ENCODE measurements at places on chromosomes 1 and 21.

GRCh38 chr1:15181564-15181963 is 28.0 kb downstream of the TMEM51 start:
- no peak for DNase-seq

DNA sequence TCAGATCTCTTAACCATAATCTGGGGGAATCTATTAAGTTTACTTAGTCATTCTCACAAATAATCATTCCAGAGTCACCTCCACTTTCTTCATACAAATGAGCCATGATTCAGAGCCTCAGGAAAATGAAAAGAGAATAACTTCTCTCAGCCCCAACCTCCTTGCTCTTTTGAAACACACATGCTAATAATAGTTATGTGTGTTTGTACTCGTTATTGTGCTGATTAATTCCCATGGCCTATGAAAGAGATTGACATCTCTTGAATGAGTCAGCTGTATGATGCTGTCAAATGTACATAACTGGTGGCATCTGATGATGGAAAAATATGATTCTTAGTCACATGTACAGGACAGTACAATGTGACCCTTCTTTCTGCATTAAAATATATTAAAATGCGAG is 41.5 kb downstream of the DTL start:
- no peak for DNase-seq

DNA sequence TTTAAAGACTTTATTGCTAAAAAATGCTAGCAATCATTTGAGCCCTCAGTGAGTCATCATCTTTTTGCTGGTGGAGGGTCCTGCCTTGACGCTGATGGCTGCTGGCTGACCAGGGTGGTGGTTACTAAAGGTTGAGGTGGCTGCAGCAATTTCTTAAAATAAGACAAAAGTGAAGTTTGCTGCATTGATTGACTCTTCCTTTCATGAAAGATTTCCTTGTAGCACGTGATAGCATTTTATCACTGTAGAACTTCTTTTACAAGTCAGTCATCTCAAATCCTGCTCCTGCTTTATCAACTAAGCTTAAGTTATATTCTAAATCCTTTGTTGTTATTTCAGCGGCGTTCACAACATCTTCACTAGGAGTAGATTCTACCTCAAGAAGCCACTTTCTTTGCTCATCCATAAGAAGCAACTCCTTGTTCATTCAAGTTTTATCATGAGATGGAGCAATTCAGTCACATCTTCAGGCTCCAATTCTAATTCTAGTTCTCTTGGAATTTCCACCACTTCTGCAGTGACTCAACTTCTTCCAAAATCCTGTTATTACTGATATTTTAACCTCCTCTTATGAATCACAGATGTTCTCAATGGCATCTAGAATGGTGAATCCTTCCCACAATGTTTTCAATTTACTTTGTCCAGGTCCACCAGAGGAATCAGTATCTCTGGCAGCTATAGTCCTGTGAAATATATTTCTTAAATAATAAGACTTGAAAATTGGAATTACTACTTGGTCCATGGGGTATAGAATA is 17.6 kb upstream of the RGS1 start:
- DNase-seq = no peak

- no peak for DNase-seq
These were observed 65.4 kb upstream of the LYST start for GRCh38 chr1:235932090-235932510.

GRCh38 chr1:63600248-63600647 is 7.0 kb downstream of the PGM1 start:
- no peak for DNase-seq

DNA sequence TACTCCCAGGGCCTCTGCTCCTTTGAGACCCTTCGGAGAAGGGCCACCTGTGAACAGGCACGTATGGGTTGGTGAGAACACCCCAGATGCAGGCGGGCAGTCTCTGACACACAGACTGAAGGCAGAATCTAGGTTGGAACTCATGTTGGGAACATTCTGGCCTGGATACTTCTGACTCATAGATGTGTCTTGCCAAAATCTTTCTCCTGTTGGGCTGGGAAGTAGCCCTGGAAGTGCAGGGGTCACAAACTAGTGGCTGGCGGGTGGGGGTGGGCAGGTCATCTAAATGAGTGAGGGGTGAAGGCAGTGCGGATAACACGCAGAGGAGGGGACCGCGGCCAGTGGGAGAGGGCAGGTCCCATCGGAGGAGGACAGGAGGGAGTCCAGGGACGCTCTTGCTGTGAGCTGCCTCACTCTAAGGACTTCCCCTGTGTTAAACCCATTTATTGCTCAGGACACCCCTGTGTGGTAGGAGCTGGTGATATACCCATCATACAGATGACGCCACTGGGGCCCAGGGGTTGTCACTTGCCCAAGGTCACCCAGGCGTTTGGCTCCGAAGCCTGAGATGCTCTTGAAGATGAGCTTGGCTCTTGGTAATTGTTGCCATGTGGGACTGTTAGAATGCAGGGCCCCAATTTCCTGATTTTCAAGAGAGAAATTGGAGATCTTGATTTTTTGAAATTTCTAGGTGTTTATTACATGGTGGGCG is 181.0 kb downstream of the PTPRU start:
- no peak for DNase-seq

GRCh38 chr1:173864179-173864867 is 3.5 kb downstream of the GAS5 start:
- DNase-seq = no peak

DNA sequence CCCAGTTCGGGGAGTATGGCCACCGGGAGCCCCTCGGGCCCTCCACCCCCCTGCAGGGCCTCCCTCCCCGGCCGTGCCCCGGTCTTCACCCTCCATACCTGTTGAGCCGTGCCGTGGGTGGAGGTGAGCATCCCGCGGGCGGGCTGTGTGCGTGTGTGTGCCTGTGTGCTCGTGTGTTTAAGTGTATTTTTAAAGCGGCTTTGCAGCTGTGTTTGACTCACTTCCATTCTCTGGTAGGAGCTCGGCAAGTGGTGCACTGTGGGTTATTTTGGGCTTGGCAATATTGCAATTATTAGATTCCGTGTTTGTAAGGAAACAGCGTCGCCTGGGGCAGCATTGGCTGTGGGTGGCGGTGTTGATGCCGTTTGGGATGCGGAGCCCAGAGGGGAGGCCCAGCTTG is 20.3 kb upstream of the PLCH2 start:
- DNase-seq = no peak

DNA sequence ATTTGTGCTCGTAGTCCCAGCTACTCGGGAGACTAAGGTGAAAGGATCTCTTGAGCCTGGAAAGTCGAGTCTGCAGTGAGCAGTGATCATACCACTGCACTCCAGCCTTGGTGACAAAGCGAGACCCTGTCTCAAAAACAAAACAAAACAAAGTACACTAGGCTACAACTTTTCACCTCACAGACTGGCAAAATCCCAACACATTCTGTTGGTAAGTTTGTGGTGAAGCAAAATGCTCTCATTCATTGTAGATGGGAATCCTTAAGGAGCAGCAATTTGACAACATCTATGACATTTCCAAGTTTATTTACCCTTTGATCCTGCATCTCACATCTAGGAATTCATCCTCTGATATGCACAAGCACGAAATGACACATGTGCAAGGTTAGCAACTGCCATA is 20.2 kb upstream of the SLC1A7 start:
- DNase-seq = no peak

DNA sequence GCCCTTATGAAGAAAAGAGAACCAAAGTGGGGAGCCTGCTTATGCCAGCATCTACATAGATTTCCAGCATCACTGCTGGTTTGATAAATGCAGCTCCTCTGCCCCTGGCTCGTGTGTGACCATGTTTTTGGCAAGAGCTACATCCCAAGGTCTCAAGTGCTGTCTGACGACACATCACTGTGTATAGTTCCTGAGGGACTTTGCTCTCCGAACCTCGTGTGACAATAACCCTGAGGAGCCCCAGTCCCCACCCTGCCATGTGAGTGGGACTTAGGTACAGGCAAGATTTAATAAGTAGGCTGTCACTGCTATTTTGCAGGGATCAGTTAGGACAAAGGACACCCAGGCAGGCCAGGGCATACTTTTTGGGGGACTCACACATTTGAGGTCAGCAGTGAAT is 28.8 kb upstream of the RERE start:
- DNase-seq = no peak

- no peak for DNase-seq
These were observed 1.0 kb downstream of the IQGAP3 start for GRCh38 chr1:156571261-156571852.

- DNase-seq = no peak
These were observed 52.4 kb upstream of the BCL10 start for GRCh38 chr1:85328713-85329397.

DNA sequence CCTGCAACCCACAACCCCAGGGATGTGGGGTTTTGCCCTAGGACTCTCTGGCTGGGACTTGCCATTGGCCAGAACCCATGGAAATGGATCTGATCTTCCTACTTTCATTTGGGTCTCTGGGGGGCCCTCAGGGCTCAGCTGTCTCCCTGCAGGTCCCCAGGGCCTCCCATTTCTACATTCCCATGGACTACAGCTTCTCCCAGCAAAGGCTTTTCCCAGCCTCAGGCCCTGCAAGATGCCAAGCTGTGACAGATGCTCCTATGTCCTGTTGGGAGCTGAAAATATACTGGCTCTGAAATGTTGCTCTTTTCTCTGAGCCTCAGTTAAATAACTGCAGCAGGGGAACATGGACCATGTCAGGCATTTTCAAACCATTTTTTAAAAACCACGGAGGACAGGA is 99.5 kb upstream of the IGSF21 start:
- no peak for DNase-seq

GRCh38 chr1:78668427-78668826 is 18.8 kb downstream of the IFI44 start:
- DNase-seq = no peak

- no peak for DNase-seq
These were observed 8.2 kb downstream of the OR10T2 start for GRCh38 chr1:158391099-158391498.

GRCh38 chr1:231385416-231385748 is 36.7 kb downstream of the EGLN1 start:
- DNase-seq = no peak

GRCh38 chr1:37290718-37291117 is 183.7 kb upstream of the ZC3H12A start:
- DNase-seq = no peak

GRCh38 chr1:43786960-43787359 is 79.6 kb downstream of the ST3GAL3 start:
- DNase-seq = no peak

- no peak for DNase-seq
These were observed 90.1 kb upstream of the ZRANB2 start for GRCh38 chr1:71170925-71171324.

DNA sequence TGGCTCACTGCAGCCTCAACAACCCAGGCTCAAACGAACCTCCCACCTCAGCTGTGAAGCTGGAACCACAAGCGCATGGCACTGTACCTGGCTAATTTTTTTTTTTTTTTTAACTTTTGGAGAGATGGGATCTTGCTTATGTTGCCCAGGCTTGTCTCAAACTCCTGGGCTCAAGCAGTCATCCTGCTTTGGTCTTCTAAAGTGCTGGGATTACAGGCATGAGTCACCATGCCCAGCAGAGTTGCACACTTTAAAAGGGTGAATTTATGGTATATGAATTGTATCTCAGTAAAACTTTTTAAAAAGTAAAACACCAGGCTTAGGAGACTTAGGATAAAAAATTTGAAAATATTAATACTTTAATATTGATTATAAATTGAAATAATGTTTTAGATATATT is 99.1 kb downstream of the CLEC20A start:
- no peak for DNase-seq

DNA sequence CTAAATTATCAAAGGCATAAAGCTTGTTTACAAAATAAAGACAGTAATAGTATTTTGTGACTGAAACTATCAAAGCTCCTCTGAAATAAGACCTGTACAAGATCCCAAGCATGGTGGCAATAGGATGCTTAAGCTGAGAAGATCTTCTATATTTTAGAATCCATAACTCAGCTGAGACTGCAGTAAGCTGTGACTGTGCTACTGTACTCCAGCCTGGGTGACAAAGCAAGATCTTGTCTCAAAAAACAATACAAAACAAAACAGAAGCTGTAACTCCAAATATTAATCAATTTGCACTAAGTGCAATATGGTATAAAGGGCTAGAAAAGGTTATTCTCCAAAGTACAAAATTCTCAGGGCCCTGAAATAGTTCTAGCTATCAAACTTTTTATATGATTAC is 55.8 kb upstream of the CPLANE2 start:
- no peak for DNase-seq

DNA sequence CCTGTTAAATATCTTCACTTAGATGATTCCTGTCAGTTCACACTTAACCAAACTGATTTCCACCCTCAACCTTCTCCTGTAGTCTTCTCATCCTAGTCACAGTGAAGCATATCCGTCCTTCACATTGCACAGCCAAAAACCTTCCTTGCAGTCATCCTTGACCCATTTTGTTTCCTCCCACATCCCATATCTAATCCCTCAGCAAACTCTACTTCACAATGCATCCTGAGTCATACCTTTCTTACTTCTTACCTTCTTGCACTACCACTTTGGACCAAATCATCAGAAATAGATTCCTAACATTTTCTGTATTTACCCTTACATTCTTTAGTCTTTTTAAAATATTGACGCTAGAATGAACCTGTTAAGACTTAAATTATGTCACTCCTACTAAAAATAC is 86.9 kb downstream of the OLFML2B start:
- DNase-seq = no peak

DNA sequence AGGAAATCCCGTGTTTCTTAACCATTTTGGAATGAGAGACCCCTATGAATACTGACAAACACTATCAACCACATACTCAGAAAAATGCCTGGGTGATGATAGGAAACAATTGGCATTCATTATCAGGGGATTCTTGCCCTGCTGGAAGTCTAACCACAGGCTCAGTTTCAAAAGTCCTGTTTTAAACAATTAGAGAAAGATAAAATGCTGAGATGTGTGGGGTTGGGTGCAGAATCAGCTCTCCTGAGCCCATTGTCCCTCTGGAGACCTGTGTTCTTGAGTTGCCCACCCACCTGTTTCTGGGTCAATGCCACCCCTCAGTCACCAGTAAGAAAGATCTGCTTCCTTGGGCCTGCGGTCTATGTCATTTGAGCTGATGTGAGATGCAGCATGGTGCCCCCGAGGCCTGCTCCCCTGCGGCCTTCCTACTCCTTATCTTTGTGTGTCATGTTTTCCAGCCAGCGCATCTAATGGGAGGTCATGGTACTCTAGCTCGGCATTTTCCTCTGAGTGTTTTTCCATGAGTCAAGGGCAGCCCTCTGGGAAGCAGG is 130.3 kb upstream of the PLXNA2 start:
- DNase-seq = no peak
